ENCODE measurements at places on chromosomes 5 and 9.

GRCh38 chr5:153779836-153780235 lies 258.9 kb downstream of the FAM114A2 start:
- DNase-seq, result no peak

GRCh38 chr9:20753761-20754160 lies 69.7 kb downstream of the FOCAD start:
- DNase-seq, result no peak

DNA sequence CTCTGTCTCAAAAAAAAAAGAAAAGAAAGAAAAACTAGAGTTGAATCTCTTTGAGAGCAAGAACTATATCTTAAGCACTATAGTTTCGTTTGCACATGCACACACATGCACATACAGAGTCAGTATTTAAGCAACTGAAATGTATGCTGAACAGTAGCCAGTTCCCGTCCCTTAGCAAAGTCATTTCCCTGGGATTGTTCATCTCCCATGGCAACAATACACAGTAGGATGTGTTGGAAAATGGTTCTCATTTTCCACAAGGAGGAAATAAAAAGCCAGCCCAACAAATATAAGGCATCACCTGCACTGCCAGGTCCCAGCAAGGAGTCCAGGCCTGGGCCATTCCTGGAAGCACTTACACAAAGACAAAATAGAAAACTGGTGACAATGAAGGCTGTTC lies 4.2 kb upstream of the ZNF346 start:
- no peak for DNase-seq

DNA sequence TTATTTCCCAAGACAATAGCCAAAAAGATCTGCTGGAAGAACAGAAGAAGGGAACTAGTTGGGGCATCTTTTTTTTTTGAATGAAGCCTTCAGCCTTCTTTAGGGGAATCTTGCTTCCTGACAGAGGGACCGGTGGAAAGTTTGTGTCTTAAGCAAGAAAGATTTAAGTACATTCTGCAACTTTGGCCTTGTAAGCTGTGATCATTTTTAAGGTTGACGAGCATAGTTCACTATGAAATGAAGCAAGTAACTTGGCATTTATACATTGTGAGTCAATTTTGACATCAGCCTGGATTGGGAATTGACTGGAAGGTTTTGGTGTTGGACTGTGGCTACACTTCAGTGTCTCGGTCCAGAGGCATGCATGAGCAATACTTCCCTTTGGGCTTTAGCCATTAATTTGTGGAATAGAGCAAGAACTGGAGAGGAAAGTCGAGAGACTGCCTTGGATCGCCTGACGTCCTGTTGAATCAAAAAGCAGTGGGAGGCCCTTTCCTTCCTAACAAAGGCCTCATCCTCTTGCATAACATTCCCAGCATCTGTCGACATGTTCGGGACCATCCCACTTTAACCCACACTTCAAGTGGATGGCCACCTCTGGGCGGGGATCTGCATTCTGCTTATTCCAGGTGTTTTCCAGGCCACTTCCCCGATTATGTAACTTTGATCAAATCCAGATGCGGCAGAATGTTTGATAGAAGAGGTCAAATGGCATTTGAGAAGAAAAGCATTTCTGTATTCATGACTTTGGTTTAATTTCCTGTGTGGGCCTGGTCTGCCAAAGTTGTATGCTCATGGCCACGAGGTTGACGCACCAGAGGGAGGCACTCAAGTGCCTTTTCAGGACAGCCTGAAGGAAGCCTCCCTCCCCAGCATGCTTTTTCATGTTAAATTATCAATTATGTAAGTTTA lies 12.5 kb downstream of the ABL1 start:
- peak; percentile 100 for DNase-seq

DNA sequence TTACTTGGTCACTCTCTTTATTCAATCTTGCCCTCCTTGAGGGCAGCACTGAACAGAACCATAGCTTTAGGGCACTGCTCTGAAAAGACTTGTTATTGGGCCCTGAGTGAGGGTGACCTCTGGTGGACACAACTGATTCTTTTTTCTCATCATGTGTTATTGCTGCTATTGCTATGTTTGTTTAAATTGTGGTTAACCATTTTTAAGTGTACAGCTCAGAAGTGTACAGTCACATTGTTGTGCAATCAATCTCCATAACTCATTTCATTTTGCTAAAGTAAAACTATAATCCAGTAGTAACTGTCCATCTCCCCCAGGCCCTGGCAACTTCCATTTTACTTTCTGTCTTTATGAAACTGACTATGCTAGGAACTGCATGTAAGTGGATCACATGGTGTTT lies 351.1 kb upstream of the RIOK2 start:
- peak; percentile 93 for DNase-seq

- no peak for DNase-seq
Measured at GRCh38 chr5:8767746-8768145, 778.1 kb downstream of the SEMA5A start.

- DNase-seq, result no peak
Measured at GRCh38 chr9:98523231-98523901, 185.4 kb downstream of the GABBR2 start.

- DNase-seq, result no peak
Measured at GRCh38 chr5:1746371-1747078, 53.1 kb downstream of the MRPL36 start.

DNA sequence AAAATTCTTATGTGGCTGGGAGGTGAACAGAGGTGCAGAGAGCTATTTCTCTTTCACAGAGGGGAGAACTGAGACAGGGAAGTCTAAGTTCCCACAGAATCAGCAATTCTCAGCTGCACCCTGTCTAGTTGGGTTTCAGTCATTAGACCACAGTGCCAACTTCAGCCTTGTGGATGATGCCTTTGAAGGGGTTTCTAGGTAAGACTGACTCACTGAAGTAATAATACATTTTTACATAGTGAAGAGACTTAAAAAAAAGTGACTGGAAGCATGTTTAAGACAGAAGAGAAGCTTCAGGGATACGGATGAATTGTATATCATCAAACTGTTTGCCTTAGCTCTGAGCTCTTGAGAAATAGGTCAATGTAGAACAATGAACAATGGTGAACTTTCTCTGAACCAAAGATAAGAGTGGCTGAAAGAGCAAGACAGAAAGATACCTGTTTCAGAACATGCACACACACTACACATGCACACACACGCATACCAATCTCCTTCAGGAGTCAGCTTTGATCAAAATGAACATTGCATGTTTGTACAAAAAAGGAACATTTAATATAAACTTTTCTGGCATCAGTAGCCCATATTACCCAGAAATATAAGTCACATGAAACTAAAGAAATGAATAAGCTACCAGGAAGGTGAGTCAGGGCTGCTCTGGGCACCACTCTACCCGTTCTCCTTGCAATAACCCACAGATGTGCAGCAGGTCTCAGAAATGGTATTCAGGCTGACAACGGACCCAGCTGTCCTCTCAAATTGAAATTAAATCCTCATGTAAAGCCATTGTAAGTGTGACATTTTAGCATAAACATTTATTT lies 12.6 kb upstream of the FYB1 start:
- peak; percentile 6 for DNase-seq

GRCh38 chr5:10502578-10502977 lies 60.9 kb downstream of the ROPN1L start:
- DNase-seq, result no peak

DNA sequence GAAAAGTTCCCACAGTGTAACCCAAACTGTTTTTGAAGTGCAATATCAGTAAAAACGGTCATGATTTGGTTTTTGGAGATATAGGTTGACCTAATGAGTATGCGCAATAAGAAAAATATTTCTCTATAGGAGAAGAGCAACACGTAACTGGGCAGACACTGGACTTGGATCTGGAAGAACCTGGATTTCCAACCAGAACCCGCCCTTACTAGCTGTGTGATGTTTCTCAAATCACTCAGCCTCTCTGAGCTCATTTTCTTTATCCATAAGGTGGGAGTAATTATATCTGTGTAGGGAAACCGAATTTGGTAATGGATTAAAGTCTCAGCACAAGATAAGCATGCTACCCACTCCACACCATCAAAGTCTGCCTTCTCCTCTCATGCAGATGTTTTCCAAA lies 169.1 kb downstream of the COL23A1 start:
- DNase-seq, result no peak

Data from fibroblast of gingiva (primary cell).